MCF 10A (cell line): ENCODE measurements at places on chromosomes 5 and 9.

- H3K27ac ChIP-seq, result no peak overlapping the region
- DNase-seq, result no peak
- peaks cover 6% of the 10 kb centered on the region for H3K4me1 ChIP-seq
- H3K36me3 ChIP-seq, result no peaks in the 10 kb centered on the region
Observed at GRCh38 chr5:119631660-119632059, 2.3 kb downstream of the FAM170A start.

- H3K27ac ChIP-seq, result no peak overlapping the region
- no peaks in the 10 kb centered on the region for H3K36me3 ChIP-seq
- peaks cover 26% of the 10 kb centered on the region for H3K27me3 ChIP-seq
- DNase-seq, result peak; percentile 71
Observed at GRCh38 chr9:69421908-69422801, 97.1 kb downstream of the ENTREP1 start.

DNA sequence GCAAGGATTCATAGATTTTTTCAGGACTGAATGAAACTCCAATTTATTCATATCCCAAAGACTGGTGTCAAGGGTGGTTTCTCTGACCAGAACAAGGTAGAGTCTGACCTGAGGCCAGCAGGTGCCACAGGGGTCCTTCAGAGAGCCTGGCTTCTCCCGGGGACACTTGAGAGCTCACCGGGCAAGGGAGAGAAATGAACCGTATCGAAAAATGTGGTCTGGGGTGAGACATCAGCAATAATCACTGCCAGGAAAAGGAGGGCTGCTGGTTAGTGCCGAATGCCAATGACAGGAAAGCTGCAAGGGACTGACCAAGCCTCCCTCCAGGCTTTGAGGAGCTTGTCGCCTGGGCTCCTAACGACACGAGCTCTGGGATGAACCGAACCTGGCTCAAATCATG lies 142.7 kb downstream of the TTLL11 start:
- H3K27ac ChIP-seq, result no peak overlapping the region
- H3K36me3 ChIP-seq, result peaks cover 12% of the 10 kb centered on the region
- peaks cover 18% of the 10 kb centered on the region for H3K4me1 ChIP-seq

DNA sequence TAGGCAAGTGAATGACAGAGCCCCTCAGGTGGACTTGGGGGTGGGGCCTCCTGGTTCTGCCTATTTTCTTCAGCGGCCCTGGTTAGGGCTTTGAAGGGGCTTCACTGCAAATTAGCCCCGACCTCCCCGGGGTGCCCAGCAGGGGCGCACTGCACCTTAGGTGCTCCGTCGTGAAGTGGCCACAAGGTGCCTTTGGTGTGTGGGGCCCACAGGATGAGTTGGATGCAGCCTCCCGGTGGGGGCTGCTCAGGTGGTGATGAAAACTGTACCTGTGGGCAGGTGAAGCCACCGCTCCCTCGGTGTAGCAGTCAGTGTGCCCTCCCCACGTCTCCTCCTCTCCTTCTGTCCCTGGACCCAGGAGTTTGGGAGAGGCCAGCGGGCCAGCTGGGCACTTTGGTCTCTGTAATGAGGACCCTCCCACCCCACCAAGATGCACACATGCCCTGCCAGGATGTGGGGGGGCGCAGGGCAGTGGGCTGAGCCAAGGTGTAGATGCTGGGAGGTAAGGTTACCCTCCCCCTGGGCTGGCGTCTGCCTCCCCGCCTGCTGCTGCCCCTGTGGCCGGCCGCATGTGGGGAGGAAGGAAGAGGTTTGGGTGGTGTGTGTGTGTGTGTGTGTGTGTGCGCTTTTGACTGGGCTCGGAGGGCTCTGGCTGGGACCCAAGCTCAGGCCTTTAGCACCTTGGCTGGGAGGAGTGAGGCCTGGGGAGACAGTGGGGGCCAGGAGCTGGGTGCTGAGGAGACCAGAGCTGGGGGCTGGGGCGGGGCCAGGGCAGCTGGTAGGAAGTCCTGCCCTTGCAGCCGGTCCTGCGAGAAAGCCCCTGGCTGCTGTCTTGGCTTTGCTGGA lies 55.6 kb downstream of the RXRA start:
- peaks cover 27% of the 10 kb centered on the region for H3K4me1 ChIP-seq
- DNase-seq, result no peak
- peak overlapping the region; percentile 78 for H3K27ac ChIP-seq
- H3K27me3 ChIP-seq, result no peaks in the 10 kb centered on the region

DNA sequence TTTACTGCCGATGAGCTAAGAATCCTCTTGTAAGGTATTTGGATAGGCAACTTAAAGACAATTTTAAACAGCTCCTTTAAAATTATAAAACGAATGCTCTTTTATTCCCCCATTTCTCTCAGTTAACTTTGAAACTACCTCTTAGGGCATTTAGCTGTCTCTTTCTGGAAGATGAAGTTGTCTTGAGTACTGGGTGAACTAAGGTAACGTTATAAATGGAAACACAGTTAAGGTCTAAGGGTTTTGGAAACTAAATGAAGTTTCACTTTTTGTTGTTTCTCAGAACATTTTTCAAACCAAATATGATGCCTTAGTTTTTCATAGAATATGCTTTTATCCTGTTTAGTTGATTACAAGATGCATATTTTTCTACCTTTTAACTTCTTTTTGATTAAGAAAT lies 6.8 kb downstream of the UBE2R2 start:
- H3K36me3 ChIP-seq, result peaks cover 5% of the 10 kb centered on the region
- peaks cover 14% of the 10 kb centered on the region for H3K4me1 ChIP-seq
- no peaks in the 10 kb centered on the region for H3K27me3 ChIP-seq
- no peak for DNase-seq
- H3K27ac ChIP-seq, result no peak overlapping the region

DNA sequence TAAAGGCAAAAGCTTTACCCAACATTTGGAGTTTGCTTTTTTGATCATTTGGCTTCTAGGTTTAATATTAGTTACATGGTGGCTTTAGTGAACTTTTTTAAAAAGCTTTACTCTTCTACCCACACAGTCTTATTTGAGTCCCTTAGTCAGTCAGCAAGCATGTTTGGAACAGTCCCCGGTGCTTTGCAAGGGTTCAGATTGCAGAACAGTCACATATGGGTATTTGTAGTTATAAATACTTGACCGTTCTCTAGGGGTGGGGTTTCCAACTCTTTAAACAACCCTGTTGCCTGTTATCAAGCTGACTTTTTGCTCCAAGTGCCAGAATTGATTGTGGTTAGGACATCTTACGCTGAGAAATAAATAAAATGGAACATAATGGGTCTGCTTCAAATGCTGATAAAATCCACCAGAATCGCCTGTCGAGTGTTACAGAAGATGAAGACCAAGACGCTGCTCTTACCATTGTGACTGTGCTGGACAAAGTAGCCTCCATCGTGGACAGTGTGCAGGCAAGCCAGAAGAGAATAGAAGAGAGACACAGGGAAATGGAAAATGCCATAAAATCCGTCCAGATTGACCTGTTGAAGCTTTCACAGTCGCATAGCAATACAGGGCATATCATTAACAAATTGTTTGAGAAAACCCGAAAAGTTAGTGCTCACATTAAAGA lies at the start of gene CAVIN4:
Gene CAVIN4 (plus strand): TSS at position 304 of the 673 bp plus-strand sequence. CDS start 65 bp downstream, at position 369.
- H3K27me3 ChIP-seq, result no peaks in the 10 kb centered on the region
- no peak within 1 kb of the TSS for H3K27ac ChIP-seq
- no peak for DNase-seq
- no peaks in the 10 kb centered on the region for H3K36me3 ChIP-seq
- H3K4me1 ChIP-seq, result no peaks in the 10 kb centered on the region

DNA sequence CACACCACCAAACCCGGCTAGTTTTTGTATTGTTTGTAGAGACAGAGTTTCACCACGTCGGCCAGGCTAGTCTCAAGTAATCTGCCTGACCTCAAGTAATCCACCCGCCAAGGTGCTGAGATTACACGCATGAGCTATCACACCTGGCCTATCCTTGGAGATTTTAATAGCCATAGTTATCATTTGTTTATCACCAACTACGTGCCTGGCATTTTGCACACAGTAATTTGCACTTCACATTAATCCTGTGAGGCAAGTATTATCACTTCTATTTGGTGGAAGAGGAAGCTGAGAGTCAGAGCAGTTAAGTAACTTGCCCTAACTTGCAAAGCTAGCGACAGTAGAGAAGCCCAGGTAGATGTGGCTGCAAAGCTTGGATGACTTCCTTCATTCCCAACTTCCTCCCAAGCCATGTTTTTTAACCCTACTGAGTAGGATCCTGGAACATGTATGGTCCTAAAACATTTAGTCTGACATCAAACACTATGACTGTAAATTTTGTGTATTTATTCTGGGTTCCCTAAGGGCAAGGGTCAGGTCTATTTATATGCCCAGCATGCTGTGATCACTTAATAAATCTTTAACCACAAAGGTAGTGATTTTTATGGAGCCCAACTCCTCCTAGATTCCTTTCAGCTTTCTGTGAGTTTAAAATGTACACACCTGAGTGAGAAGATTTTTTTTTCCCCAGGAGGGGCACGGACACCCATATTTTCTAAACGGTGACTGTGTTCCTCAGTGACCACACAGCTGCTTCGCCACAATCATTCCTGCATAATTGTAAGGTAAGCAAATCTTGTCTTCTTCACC lies 100.2 kb upstream of the RAI14 start:
- no peak overlapping the region for H3K4me3 ChIP-seq
- H3K27ac ChIP-seq, result no peak overlapping the region
- H3K4me1 ChIP-seq, result no peaks in the 10 kb centered on the region
- H3K27me3 ChIP-seq, result no peaks in the 10 kb centered on the region
- H3K36me3 ChIP-seq, result no peaks in the 10 kb centered on the region

DNA sequence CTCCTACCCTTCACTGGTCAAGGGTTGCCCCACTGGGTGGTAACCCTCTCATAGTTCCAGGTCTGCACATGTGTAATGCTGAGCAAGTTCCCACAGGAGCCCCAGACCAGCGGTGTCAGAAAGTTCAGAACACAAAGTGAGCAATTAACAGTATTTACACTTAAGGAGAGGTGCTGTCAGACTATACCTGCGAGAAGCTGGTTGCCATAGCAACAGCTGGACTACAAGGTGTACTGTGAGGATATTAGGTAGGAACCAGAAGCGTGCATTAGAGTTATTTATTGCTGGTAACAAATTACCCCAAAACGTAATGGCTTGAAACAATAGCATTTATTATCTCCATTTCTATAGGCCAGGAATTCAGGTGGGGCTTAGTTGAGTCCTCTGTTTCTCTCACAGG lies 317.0 kb upstream of the RPS23 start:
- no peaks in the 10 kb centered on the region for H3K27me3 ChIP-seq
- no peak overlapping the region for H3K4me3 ChIP-seq
- no peak for DNase-seq

DNA sequence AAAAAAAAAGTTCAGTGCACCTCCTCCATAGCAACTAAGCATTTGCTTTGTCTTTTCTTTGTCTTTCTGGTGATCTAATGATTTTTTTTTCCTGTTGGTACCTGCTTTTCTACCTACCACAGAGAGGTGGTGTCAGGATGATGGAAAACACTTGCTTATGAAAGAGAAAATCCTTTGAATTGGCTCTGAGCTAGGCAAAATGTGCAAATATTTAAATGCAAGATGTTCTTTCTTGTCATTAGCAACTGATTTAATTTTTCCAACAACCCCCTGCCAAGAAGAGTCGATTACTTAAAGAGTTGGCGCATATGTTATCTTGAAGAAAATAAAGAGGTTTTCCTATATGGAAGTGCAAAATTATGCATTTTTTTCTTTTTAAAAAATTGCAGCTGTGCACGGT lies 37.7 kb downstream of the TNC start:
- no peak for DNase-seq
- no peak overlapping the region for H3K27ac ChIP-seq
- H3K4me3 ChIP-seq, result no peak overlapping the region
- H3K4me1 ChIP-seq, result no peaks in the 10 kb centered on the region
- no peaks in the 10 kb centered on the region for H3K27me3 ChIP-seq

DNA sequence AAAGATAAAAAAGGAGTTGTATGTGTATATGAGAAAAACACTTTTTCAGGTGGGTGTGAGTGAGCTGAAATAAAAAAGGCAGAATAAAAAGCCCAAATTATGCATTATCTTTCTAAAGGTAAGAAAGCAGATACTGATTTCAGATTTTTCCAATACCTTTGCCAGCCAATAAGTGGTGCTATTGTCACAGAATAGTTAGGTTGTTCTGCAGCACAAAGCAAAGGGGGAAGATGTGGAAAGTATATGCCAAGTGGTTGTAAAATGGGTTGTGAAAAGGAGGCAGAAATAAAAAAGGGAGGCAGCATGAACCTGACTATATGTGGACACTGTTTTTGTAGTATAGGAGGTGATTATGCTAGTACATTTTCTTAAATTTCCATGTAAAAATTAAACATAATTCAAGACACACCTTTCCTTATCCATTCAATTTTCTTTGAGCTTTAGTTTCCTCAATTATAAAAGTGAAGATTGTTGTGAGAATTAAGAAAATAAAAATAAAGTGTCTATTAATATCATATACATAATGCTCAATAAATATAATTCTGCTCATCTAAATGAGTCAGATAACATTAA lies 106.7 kb downstream of the SMIM15 start:
- H3K4me1 ChIP-seq, result peaks cover 33% of the 10 kb centered on the region
- H3K4me3 ChIP-seq, result no peak overlapping the region
- no peak overlapping the region for H3K27ac ChIP-seq

GRCh38 chr5:68344447-68345111 lies 129.0 kb downstream of the PIK3R1 start:
- no peaks in the 10 kb centered on the region for H3K36me3 ChIP-seq
- peaks cover 38% of the 10 kb centered on the region for H3K4me1 ChIP-seq
- peak; percentile 94 for DNase-seq
- H3K4me3 ChIP-seq, result peak overlapping the region; percentile 9

DNA sequence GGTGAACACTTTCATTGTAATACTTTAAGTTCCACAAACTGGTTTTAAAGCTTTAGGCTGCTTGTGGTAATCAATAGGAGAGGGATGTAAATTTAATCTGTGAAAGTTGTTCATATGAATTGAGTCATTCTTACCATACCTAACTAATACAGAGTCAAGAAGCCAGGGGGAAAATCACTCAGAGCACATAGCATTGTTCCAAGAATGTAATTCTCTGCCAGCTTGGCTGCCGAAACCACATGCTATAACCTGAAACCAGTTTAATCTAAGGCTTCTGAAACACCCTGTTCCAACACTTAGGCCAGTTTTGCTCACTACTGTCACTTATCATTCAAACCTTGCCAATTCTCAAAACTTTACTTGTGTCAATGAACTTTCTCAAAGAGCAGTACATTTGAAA lies 528.8 kb upstream of the GRAMD2B start:
- no peak overlapping the region for H3K4me3 ChIP-seq
- H3K4me1 ChIP-seq, result peaks cover 27% of the 10 kb centered on the region
- no peaks in the 10 kb centered on the region for H3K27me3 ChIP-seq
- H3K27ac ChIP-seq, result peak overlapping the region; percentile 40
- peak; percentile 59 for DNase-seq

- H3K27me3 ChIP-seq, result no peaks in the 10 kb centered on the region
- no peak overlapping the region for H3K4me3 ChIP-seq
- H3K27ac ChIP-seq, result no peak overlapping the region
- H3K36me3 ChIP-seq, result no peaks in the 10 kb centered on the region
- no peaks in the 10 kb centered on the region for H3K4me1 ChIP-seq
Observed at GRCh38 chr9:28909526-28909925, 1336.2 kb upstream of the C9orf72 start.

DNA sequence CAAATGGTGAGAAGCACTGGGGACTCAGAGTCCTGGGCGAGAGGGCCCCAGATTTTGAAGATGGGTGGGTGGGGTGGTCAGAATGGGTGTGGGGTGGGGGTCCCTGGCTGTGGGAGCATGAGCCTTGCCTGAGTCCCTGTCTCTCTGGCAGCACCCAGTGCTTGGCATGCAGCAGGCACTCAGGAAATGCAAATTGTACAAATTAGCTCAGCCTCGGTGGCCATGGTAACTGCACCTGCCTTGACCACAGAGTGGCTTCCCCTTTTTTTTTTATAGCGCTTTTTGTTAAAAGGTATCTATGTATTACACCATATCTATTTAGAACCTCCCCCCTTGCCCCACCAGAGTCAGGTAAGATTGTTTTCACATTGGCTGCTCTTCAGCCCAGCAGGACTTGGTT lies 19.2 kb upstream of the PITX1 start:
- no peaks in the 10 kb centered on the region for H3K27me3 ChIP-seq
- H3K36me3 ChIP-seq, result peaks cover 7% of the 10 kb centered on the region
- H3K4me1 ChIP-seq, result no peaks in the 10 kb centered on the region
- H3K27ac ChIP-seq, result no peak overlapping the region

- H3K27ac ChIP-seq, result peak overlapping the region; percentile 79
- no peaks in the 10 kb centered on the region for H3K27me3 ChIP-seq
- H3K4me1 ChIP-seq, result peaks cover 20% of the 10 kb centered on the region
Observed at GRCh38 chr9:92384375-92384774, 20.0 kb downstream of the OGN start.
